Heart left ventricle (tissue), 16 donors: ENCODE measurements at places on chromosomes 3 and 15. TPM values are rescaled to one million over a fixed set of nuclear protein-coding genes. Genes with fewer than 3 reads are reported as not detected.

- no peak overlapping the region for H3K27ac ChIP-seq
- no peaks in the 10 kb centered on the region for H3K4me1 ChIP-seq
Measured at GRCh38 chr3:163218336-163218735, 1721.7 kb downstream of the OTOL1 start.

DNA sequence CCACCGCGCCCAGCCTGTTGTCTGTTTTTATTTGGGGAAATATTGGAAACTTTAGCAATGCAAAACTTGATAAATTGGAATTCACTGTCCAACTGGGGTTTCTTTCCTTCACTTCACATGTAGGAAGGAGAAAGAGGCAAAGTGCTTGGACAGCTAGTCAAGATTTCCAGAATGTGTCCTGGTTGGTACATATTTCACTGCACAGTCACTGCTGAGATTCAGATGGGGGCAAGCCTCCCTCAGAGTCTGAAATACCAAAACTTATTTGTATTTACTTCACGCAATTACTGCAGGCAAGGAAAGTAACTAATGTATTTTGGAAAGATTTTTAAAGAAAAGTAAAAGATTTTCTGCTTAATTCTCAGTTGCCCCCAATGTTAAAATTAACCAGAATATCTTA is 21.0 kb downstream of the LRRC31 start:
- no peak overlapping the region for H3K4me3 ChIP-seq
- no peak overlapping the region for H3K27ac ChIP-seq
- DNase-seq: no peak
- H3K27me3 ChIP-seq: no peaks in the 10 kb centered on the region

DNA sequence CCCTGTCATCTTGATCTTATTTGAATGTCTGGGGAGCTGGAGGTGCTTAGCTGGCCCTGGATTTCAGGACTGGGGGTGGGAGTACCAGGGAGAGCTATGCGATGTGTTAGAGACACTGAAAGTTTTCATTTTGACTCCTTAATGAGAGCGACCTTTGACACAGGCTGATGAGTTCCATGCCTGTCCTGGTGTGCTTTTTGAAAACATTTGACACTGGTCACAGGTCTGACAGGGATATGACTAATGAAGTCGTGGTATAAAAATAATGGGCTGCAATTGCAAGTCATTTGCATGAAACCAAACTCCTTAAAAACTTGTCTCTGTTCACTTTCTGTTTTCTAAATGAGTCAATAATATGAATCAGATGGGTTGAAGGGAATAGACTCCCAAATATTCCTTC is 81.9 kb downstream of the MECOM start:
- no peaks in the 10 kb centered on the region for H3K4me1 ChIP-seq
- DNase-seq: no peak
- H3K4me3 ChIP-seq: no peak overlapping the region
- H3K27me3 ChIP-seq: no peaks in the 10 kb centered on the region
- no peak overlapping the region for H3K27ac ChIP-seq

- H3K27ac ChIP-seq: no peak overlapping the region
- no peak overlapping the region for H3K4me3 ChIP-seq
- peaks cover 20% of the 10 kb centered on the region for H3K4me1 ChIP-seq
- H3K36me3 ChIP-seq: peaks cover 51% of the 10 kb centered on the region
- no peak for DNase-seq
- H3K27me3 ChIP-seq: no peaks in the 10 kb centered on the region
Measured at GRCh38 chr3:113277941-113278598, 66.7 kb downstream of the BOC start.

- H3K4me1 ChIP-seq: no peaks in the 10 kb centered on the region
- DNase-seq: no peak
- H3K36me3 ChIP-seq: peaks cover 20% of the 10 kb centered on the region
Measured at GRCh38 chr3:186589121-186589520, 18.6 kb downstream of the DNAJB11 start.

GRCh38 chr15:71334873-71335272 is 219.6 kb downstream of the THSD4 start:
- no peaks in the 10 kb centered on the region for H3K4me1 ChIP-seq
- no peaks in the 10 kb centered on the region for H3K27me3 ChIP-seq
- peak overlapping the region; percentile 78 for H3K27ac ChIP-seq

The EAF1 gene
- 9.8 TPM for total RNA-seq

DNA sequence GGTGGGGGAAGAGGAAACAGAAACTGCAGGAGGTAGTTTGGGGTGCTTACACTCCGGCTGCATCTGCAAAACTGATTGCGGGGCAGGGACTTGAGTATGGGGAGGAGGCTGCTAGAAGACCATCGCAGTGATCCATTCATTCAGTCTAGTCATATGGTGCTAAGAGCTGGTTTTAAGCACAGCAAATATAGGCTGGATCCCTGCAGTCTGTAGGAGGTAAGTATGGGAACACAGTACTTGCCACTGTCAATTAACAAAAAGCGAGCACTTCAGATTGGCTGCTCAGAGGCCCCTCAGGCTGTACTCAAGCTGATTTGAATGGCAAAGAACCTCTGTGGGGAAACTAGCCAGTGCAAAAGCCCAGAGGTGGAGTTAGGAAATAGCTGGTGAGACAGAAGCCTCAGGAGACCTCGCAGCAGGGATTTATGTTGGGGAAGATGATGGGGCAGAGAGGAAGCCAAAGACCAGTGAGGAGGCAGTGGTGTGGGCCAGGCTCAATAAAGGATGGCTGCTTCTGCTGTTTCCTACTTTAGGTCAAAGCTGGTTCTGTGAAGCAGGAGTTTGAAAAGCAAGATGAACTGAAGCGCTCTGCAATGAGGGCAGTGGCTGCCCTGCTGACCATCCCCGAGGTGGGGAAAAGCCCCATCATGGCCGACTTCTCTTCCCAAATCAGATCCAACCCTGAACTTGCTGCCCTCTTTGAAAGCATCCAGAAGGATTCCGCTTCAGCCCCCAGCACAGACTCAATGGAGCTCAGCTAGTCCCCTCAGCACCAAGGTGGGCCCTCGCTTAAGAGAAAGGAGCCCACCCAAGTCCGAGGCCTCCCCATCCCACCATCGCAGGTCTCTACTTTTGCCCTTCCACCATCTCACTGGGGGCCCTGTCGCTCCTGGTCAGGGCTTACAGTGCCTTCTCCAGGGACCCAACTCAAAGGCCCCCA is 7.9 kb downstream of the RPL32 start:
- no peaks in the 10 kb centered on the region for H3K36me3 ChIP-seq
- H3K27me3 ChIP-seq: no peaks in the 10 kb centered on the region
- DNase-seq: no peak

- H3K36me3 ChIP-seq: no peaks in the 10 kb centered on the region
- H3K4me1 ChIP-seq: no peaks in the 10 kb centered on the region
- no peaks in the 10 kb centered on the region for H3K27me3 ChIP-seq
- DNase-seq: no peak
- no peak overlapping the region for H3K4me3 ChIP-seq
Measured at GRCh38 chr3:131553495-131554247, 50.9 kb upstream of the MRPL3 start.

DNA sequence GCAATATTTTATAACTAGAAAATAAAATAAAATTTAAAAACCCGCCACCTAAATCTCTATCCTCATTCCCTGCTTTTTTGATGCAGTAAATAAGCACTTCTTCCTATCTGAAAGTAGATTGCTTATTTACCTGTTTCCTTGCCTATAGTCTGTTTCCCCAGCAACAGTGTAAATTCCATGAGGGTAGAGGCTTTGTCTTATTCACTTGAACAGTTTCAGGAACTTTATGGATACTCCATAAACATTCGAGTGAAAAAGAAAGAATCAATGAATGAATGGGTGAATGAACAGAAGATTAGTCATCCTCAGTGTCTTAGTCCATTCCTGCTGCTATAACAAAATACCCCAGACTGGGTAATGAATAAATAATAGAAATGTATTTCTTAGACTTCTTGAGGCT is 41.7 kb downstream of the SHC4 start:
- no peaks in the 10 kb centered on the region for H3K27me3 ChIP-seq
- H3K36me3 ChIP-seq: no peaks in the 10 kb centered on the region
- DNase-seq: no peak
- H3K27ac ChIP-seq: no peak overlapping the region
- H3K4me1 ChIP-seq: no peaks in the 10 kb centered on the region

The SAMD7 gene
- not detected for total RNA-seq

DNA sequence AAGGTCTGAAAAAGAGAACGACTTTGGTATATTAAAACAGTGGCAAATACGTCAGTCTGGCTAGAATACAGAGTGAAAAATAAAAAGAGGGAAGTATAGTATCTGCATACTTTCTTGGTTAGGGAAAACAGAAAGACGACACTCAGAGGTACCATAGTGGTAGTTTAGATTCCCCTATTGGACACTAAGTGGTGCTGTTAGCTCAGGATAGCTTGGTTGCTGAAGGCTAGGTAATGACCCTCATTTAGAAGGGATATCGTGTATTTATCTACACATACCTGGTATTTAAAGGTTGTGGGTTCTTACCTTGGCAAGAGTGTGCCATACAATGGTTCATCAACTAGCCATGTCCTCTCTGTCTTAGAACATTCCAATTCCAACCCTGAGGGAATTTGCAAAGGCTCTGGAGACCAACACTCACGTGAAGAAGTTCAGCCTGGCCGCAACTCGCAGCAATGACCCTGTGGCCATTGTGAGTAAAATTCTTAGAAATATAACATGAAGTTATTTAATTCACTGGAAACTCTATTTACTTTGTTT is 31.0 kb downstream of the TMOD2 start:
- no peak overlapping the region for H3K4me3 ChIP-seq
- DNase-seq: no peak
- H3K27me3 ChIP-seq: no peaks in the 10 kb centered on the region
- no peak overlapping the region for H3K27ac ChIP-seq

- H3K27me3 ChIP-seq: no peaks in the 10 kb centered on the region
- H3K4me1 ChIP-seq: peaks cover 23% of the 10 kb centered on the region
- DNase-seq: no peak
- H3K27ac ChIP-seq: peak overlapping the region; percentile 76
Measured at GRCh38 chr3:142224482-142225072, 808 bp downstream of the GK5 start.

GRCh38 chr3:141489203-141489602 is 2.4 kb downstream of the RASA2 start:
- no peaks in the 10 kb centered on the region for H3K27me3 ChIP-seq
- no peaks in the 10 kb centered on the region for H3K36me3 ChIP-seq
- no peak for DNase-seq
- peaks cover 36% of the 10 kb centered on the region for H3K4me1 ChIP-seq
- H3K27ac ChIP-seq: no peak overlapping the region

The CEP19 gene
- total RNA-seq: 1.7 TPM

GRCh38 chr3:159685801-159686200 is 302.8 kb upstream of the IL12A start:
- no peaks in the 10 kb centered on the region for H3K4me1 ChIP-seq
- no peak overlapping the region for H3K4me3 ChIP-seq
- H3K27me3 ChIP-seq: no peaks in the 10 kb centered on the region
- DNase-seq: no peak
- H3K36me3 ChIP-seq: no peaks in the 10 kb centered on the region

The CIAO2A gene
- 41.6 TPM for total RNA-seq

DNA sequence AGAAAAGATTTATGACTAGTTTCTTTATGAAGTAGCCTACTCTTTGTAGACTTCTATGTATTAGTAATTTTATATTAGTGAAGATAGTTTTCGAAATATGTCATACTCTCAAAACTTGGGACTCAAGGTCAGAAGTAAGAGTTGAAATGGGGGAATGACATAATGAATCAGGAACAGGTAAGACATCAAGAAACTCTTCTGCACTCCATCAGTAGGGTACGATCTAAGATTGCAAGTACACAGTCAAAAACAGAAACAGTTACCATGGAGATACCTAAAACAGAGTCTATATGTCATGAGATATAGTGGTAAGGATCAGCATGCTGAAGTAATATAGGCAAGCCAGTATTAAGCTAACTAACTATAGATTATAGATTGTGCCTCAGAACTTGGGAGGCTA is 187.0 kb upstream of the MLF1 start:
- H3K27me3 ChIP-seq: no peaks in the 10 kb centered on the region
- no peak overlapping the region for H3K27ac ChIP-seq
- no peak for DNase-seq
- H3K36me3 ChIP-seq: no peaks in the 10 kb centered on the region
